ENCODE measurements at places on chromosomes 2 and 18.

- no peak for DNase-seq
Observed at GRCh38 chr2:176066645-176067588, 16.8 kb downstream of the EVX2 start.

DNA sequence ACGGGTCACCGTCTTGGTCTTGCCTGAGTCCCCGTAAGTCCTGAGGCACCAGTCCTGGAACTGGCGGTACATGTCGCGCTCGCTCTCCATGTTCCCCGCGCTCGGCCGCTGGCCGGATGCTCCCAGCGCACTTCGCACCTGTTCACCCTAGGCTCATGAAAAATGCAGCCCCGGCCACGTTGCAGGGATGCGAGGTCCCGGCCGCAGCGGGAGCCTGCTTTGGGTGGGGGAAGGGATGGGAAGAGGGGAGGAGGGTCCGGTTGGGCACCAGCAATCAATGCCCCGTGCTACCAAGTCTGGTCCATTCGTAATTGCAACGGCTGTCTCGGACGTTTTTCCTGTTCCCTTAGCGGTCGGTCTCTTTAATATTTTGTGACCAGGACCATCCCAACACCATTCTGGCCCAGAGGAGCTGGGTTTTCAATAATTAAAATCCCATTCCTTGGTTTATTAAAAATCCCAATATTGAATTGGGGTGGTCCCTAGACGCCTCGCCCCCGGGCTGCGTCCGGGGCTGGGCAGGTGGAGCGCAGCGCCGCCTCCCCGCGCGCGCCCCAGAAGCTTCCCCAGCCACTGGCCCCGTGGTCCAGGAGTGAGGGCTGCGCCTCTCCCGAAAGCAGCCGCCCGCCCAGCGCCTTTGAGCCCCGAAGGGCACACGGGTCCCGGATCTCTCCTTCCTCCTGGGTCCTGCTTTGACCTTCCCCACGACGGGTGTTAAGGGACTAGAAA is 1.4 kb downstream of the NOL4 start:
- DNase-seq = no peak

DNA sequence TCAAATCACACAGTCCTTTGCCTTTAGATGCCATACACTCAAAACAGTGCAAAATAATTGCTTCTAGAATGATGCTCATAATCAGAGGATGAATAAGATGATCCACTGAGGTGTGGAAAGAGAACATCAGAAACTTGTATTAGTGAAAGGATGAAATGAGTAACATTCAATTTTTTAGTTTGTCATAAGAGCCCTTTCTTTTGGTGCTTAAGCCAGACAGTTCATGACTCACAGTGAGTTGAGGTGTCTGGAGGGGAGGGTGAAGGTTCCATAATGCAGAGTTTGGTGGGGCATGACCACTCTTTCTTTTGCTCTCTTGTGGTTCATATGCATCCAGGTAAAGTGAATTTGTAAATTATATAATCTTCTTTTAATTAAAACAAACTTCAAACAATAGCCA is 415.0 kb upstream of the CELF4 start:
- no peak for DNase-seq

DNA sequence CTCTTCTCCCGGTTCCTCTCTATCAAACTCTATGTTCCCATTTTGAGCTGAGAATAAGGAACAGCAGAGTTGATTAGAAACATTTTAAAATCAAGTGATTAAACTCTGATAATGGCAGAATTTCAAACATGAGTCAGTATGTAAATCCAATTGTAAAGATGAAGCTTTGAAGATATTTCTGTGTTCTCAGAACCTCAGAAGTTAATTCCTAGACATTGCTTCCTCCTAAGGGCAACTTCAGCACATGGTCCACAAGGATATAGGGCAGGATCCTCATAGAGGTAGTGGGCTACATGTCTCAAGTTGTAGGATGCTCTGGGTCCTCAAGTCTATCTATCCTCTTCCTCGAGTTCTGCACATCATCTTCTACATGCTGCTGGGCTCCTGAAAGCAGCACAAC is 46.3 kb downstream of the QPCT start:
- no peak for DNase-seq

DNA sequence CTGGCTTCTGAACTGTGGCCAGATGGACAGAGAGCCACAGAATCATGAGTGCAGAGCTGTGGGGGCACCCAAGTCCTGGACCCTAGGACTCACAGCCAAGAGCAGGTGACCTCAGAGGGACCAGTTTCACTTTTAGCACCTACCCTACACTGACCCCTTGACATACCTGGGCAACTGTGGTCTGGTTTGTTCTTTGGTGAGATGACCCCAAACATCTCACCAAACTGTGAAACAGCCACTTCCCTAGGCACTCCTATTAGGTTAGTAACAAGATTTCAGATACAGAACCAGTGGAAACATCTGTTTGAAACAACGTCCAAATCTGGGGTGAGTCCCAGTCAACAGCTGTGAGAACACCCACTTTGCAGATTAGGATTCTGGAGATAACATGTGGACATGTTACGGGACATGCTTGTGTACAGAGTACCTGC is 1.9 kb upstream of the ZFP36L2 start:
- peak; percentile 13 for DNase-seq

DNA sequence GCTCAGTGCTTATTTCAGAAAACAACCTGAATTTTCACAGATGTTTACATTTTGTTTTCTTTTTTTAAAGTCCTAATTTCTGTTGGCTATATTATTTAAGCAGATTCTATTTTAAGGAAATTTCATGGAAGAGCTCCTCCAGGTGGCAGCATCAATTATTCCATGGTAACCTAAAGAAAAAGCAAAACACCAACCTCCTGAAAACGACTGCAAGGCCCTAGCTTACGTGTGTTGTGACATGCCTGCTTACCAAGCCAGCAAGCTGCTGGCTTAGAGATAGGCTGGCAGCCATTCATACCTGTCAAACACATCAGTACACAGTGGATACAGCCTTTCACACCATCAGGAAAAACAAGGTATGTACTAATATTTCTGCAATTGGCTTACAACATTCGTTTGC is 64.9 kb downstream of the LPIN2 start:
- no peak for DNase-seq

DNA sequence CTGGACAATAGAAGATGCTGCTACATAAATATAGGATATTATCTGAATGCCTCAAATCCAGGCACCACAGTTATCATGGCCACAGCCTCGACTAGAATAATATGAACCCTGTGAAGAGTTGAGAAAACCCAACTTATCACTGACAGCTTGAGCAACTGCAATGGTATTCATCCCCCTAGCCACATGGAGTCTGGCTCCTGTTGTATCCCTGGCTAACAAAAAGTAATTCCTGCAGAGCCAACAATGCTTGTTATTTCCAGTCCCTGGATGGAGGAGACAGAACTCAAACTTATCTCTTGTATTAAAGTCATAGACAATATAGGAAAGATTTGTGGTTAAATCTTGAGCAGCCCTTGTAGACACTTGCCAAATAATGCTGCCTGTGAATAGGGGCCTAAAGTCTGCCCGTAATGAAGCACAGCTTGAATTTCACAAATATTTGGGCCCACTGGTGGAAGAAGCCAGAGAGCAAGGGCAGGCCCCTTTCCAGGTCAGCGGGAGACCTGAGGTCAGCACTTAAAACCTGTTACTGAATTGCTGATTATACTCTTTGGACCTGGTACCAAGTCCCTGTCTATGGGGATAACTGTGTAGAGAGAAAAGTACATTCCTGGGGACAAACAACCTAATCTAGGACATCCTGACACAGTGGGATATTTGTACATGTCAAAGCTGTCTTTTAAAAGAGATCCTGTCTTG is 28.4 kb upstream of the SUCLG1 start:
- DNase-seq = no peak

GRCh38 chr2:236021499-236022057 is 146.6 kb downstream of the GBX2 start:
- DNase-seq = no peak

DNA sequence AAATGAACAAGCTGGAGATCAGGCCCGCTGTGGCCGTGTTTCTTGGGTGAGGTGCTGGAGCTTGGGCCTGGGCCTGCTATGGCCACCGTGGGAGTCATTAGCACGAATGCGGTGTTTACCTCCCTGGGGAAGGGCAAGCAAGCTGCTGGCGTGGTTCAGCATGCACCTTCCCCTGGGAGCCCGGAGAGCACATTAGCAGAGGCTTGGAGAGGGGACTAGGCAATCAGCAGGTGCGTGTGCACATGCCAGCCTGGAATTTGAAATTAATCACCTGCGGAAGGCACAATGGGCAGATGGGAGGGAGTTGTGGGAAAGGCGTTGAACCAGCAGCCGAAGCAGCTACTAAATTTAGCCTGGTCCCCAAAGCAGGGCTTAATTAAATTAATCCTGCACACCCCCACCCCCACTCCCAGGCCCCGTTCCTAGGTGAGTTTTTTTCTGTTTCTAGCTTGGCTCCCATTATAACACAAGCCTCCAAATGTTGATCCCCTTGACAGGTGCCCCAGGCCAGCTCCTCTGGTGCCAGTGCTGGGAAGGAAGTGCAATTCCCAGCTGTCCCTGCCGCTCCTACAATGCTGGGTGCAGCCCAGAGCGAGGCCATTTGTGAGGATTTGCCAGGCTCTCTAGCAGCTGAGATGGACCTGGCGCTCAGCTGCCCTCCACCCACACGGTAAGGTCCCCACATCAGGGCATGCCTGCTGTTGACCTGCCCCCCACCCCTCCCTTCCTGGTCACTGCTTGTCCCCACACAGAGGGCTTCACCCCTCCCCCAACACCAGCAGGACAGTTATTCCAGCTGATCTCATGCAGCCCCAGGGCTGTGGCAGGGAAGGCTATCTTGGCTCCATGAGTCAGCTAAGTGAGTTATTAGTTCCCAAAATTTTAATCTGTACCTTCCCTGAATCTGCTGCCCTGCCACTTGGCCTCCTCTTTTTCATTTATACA is 115.0 kb downstream of the ZBTB7C start:
- no peak for DNase-seq

GRCh38 chr18:35192415-35192814 is 48.4 kb upstream of the ZNF397 start:
- no peak for DNase-seq

GRCh38 chr18:58152891-58153290 is 108.9 kb downstream of the NEDD4L start:
- DNase-seq = no peak

- DNase-seq = no peak
Observed at GRCh38 chr2:223100061-223100511, 48.1 kb downstream of the KCNE4 start.

GRCh38 chr2:191347154-191347553 is 102.0 kb downstream of the MYO1B start:
- DNase-seq = no peak

DNA sequence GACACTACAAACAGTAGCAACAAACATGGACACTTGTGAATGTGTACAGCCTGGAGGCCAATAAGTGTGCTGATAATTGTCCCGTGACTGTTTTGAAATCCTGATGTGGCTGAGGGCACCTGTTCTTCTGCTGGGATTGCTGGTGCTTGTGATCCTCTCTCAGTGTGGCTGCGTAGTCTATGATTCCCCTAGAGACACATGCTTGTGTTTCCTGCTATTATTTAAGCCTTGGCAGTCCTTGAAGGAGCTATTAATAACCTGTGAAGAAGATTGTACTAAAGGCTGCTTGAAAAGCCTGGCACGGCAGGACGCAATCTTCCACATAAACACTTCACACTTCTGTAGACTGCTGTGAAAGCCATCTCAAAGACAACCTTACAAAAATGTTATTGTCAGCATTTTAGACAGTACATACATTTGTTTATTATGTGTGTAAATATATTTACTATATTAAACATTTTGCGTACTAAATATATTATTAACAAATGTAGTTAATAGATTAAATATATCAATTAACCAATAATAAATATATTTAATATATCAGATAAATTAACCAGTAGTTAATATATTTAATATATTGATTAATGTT is 71.4 kb downstream of the GALR1 start:
- no peak for DNase-seq

DNA sequence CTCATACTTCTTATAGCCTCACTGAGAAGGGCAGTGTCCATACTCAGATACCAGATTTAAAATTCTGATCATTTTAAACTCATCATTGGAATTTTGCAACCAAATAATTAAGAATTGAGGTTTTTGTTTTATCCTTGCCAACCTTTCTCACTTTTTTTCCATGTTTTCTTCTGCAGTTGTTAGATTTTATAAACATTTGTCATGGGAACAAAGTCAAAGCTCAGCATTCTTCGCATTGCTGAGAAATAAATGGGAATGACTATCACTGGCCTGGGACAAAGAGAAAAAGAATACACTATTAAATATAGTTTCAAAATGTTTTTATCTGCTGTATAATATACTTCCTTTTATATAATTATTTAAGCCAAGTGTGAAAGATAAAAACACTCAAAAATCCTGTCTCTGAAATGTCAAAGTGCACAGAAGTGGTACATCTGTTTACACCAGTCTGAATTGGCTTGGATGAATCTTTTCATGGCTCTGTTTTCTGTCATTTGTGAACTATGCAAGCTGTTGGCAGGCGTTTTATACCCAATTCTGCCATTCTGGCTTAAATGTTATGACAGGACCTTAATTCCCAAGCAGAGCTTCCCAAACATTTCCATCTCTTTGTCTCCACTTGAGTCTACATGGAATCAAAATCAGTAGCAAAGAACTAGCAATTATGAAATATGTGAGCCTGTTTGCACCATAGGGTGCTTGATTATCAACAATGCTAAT is 249.3 kb upstream of the SYT4 start:
- DNase-seq = no peak

DNA sequence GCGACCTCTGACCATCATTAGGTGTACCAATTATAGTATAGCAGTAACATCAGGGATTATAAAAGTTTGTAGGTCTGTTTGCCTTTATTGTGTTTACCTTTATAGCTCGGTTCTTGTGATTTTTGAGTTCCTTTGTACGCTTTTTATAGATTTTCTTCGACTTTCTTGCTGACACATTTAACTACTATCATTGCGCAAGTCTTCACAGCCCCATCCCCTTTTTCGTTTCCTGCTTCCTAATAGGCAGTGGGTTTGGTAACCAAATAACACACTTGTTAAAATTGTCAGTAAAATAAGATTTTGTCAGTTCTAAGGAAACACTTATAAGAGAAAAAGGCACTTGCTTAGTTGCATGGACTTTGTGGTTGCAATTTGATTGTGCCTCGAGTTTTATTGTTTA is 541.5 kb downstream of the LRP1B start:
- no peak for DNase-seq

DNA sequence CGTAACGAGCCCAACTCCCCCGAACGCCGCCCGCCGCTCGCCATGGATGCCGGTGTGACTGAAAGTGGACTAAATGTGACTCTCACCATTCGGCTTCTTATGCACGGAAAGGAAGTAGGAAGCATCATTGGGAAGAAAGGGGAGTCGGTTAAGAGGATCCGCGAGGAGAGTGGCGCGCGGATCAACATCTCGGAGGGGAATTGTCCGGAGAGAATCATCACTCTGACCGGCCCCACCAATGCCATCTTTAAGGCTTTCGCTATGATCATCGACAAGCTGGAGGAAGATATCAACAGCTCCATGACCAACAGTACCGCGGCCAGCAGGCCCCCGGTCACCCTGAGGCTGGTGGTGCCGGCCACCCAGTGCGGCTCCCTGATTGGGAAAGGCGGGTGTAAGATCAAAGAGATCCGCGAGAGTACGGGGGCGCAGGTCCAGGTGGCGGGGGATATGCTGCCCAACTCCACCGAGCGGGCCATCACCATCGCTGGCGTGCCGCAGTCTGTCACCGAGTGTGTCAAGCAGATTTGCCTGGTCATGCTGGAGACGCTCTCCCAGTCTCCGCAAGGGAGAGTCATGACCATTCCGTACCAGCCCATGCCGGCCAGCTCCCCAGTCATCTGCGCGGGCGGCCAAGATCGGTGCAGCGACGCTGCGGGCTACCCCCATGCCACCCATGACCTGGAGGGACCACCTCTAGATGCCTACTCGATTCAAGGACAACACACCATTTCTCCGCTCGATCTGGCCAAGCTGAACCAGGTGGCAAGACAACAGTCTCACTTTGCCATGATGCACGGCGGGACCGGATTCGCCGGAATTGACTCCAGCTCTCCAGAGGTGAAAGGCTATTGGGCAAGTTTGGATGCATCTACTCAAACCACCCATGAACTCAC is 673 bp downstream of the PCBP1 start:
- no peak for DNase-seq
